ENCODE measurements at places on chromosomes 1 and 21.
A peak's percentile ranks its signal among the peaks of the same experiment; 100 is the strongest.

GRCh38 chr1:229381234-229381633 lies 38.4 kb upstream of the CCSAP start:
- DNase-seq: no peak

- DNase-seq: no peak
These were observed 96.9 kb upstream of the TARDBP start for GRCh38 chr1:10915594-10915993.

GRCh38 chr1:221708076-221708571 lies 33.8 kb downstream of the DUSP10 start:
- DNase-seq: no peak

- DNase-seq: no peak
These were observed 184.9 kb downstream of the IGSF21 start for GRCh38 chr1:18292531-18292930.

DNA sequence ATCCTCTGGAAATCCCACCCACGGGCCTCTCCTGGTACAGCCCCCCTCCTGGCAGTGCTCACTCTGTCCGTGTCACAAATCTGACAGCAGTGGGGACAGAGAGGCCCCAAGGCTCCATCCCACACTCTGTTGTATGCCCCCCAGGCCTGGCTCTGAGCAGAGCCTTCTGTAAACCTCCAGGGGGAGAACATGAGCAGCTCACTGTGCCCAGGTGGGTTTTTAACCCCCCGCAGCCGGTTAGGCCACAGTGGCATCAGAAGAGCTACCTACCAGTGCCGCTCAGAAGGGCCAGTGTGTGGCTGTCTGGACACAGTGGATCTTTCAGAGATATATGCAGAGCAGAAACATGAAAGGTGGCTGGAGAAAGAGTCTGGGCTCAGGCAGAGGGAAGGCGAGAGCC lies 12.0 kb upstream of the GPR153 start:
- no peak for DNase-seq

DNA sequence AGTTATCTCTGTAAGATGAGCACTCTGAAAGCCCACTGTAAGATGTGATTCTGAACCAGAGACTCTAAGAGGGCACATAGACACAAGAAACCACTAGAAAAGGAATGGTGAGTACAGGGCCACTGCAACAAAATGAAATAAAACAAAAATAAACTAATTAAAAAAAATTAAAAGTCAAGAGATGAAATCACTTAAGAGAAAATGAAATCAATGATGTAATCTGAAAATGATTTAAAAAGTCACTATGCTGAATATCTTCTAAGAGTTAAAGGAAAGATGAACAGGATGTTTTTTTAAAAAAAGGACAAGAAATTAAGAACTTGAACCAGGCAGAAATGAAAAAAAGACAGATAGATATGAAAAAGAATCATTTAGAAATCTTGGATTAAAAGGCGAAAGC lies 110.6 kb upstream of the OLIG2 start:
- no peak for DNase-seq

DNA sequence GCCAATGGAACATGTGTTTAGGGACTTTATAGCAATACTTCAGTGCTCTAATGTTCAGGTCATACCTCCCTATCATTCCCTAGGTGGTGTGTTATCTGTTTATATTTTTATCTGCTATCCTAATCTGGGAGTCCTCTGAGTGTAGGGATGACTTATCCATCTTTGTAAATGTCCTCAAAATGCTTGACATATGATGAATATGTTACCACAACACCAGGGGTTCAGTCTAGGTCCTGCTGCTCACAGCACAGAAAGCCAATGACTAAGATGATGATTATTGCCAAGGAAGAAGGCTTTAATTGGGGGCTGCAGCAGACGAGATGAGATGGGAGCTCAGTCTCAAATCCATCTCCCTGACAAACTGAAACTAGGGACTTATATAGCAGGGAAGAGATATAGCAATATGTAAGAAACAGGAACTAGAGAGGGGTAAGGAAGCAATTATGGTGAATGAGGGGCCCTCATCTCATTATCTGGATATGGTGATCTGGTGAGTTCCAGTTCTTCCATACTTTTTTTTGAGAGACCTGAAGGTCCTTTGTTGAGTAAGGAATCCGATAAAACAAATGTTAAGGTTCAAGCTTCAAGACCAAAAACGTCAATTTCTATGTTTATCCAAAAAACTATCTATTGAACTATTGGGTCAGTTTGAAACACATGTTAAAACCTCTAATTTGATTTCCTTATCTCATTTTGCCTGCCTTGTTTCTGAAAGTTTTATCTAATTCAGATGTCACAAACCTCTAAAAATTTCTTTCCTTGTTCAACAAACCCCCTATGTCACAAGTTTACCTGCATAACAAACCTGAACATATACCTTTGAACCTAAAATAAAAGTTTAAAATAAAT lies 256.7 kb upstream of the CACYBP start:
- no peak for DNase-seq

DNA sequence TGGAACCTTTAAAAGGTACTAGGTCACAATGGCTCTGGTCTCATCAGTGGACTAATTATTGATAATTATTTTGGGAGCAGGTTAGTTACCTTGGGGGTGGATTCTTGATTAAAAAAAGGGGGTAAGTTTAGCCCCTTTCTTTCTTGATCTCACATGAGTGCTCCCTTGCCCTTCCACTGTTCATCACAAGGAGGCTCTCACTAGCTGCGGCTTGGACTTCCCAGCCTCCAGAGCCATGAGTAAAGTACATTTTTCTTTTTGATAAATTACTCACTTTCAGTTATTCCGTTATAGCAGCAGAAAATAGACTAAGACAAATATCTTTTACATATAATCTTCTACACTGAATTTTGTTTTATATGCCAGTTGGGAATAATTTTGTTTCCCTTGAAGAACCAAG lies 254.8 kb upstream of the DEPDC1 start:
- no peak for DNase-seq

GRCh38 chr1:55741516-55741915 lies 526.4 kb upstream of the USP24 start:
- DNase-seq: no peak

DNA sequence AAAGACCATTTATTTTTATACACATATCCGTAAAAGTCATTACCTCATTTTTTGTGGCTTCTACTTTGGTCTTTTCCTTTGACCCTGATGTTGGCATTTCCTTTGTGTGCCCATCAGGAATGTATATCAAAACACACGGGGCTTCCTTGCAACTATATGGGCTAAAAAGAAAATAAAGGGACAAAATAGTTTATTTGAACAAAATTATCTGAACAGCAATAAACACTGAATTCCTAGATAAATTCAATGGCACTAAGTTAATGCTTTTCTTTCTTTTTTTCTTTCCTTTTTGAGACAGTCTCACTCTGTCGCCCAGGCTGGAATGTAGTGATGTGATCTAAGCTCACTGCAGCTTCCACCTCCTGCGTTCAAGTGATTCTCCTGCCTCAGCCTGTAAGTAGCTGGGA lies 45.2 kb downstream of the EPRS1 start:
- DNase-seq: no peak

DNA sequence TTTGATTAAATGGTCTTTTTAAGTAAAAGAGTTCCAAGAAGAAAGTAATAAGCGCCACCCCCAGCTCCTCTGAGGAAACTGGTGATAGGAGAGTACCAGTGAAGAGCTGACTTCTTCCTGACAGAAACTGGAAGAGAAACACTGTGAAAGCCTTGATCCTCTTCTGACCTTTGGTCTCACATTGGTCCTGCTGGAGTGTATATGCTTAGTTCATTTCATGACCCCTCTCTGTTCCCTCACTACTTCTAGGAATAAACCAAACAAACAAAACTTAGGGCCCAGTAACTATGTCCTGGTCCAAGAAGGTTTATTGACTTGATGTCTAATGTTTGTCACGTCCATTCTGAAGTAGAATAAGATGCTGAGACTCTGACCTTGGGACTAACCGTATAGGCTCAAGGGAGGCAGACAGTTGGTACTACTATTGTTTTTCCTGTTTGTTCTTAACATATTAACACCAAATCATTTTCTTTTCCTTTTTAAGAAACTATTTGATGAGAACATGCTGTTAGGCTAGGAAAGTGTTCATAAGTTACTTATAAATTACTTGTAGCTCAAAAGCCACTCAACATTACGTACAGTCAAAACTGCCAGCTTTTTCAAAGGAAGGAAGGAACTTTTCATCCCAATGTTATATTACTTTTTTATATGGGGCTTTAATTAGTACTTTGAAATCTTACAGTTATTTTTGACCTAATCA lies 57.9 kb downstream of the MIER1 start:
- DNase-seq: no peak

DNA sequence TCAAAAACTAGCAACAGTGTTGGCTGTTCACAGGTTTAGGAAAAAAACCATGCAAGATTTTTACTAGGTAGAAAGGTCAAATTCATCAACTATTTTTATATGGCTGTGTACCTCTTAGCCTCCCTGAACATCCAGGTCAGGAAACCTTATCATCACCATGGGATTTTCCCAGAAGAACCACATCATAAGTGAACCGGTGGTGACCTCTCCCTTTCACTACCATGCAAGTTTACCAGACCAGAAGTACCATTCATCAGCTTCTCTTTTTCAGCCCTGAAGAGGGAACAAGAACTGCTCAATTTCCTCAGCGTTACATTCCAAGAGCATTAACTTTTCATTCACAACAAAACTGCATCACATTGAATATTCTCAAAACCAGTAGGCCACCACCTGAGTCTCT lies 5.9 kb downstream of the SSBP3 start:
- DNase-seq: no peak

DNA sequence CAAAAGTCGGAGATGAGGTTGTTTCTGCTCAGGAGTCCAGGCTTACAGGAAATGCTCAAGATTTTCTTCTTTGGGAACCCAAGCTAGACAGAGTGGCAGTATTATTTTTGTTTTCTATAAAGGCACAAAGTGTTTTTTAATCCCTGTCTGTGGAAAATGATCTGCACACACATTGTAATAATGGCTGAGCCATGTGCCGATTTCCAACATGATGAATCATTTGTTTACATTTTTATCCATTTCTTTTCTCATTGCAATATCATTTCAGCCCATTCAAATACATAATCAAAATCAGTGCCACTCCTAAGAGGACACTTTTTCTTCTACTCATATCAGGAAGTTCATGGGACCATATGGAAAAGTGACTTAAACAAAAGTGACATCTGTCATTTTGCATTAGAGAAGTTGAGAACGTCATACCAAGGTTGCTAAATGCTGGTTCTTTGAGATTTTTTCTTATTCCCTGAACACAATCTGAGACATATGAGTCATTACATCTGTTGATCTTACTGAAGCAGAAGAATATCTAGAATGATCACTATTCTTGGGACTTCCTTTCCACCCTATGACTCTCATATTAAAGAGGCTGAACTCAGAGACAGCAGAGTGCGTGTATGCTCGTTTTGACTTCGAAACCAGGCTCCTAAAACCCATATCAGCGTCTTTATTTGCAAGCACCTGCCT lies 44.9 kb downstream of the ACTA1 start:
- no peak for DNase-seq

DNA sequence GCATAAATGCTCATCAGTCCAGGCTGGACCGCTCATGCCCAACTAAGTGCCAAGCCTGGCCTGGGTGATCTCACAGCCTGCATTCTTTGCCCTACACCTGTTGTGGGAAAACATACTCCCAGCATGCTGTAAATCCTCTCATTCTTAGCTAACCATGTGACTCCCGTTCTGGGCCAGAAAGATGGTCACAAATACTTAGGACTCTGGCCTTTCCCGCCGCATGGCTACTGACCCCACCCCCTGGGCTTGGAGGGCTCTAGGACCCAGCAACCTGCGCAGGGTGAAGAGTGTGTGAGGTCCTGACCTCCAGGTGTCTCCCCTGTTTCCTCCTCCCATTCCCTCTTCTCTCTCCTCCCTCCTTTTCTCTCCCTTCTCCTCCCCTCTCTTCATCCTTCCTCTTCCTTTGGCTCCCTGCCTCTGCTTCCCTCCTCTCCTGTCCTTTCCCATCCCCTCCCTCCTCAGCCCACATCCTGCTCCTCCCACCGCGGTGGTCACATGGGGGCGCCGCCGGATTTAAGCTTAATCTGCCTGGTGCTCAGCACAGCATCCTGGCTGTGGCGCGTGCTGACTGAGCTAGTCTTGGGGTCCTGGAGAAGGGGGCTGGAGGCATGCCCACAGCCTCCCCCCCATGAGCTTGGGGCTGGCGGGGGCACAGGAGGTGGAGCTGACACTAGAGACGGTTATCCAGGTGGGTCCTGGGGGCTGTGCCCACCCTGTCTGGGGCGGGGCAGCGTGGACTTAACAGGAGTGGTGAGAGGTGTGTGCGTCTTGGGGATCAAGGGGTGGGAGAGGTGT lies at the start of gene CROCC:
Gene CROCC, plus strand, starts transcription at position 541 of the 795 bp plus-strand sequence. Its CDS starts 88 bp downstream, at position 629.
- DNase-seq: peak; percentile 90

GRCh38 chr1:151512326-151512725 lies 1.1 kb downstream of the CGN start:
- peak; percentile 56 for DNase-seq

DNA sequence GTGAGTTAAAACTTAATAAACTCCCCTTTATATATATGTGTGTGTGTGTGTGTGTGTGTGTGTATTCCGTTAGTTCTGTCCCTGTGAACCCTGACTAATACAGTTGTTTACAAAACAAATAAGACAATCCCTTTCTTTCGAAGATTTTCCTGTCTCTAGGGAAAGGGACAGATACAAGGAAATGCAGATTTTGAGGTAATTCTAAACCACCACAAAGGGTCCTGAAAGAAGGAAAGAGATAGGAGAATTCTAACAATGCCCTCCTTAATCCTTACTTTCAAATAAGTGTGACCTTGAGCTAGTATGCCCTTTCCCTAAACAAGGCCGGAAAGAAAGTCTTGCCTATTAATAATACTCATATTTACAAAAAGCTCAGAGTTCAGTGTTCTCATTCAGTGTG lies 164.8 kb upstream of the COL11A1 start:
- DNase-seq: no peak

GRCh38 chr1:119906927-119907652 lies 10.8 kb upstream of the ADAM30 start:
- DNase-seq: no peak

Data from ecto neural progenitor cell (in vitro differentiated cells).